Left ventricle myocardium inferior (tissue), 1 donor: ENCODE measurements at places on chromosomes 3 and 15.

DNA sequence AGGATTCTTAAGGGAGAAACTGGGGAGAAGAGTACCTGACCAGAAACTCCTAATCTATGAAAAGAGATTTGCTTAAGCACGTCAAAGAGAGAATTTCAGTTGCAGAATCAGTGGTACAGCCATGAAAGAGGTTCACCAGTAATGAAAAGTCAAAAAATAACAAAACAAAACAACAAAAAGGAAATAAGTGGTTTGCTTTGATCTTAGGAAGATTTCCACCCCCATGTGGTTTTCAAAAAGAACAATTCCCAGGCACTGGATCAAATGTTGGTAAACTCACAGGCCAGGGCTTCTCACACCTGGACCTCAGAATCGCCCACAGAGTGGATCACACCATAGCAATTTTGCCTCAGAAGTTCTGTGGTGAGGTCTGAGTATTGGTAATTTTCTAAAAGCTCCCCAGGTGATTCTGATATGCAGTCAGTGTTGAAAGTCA is 67.5 kb downstream of the TMEM39A start:
- H3K27ac ChIP-seq, result no peak overlapping the region
- peaks cover 91% of the 10 kb centered on the region for H3K36me3 ChIP-seq
- H3K27me3 ChIP-seq, result no peaks in the 10 kb centered on the region
- H3K4me3 ChIP-seq, result no peak overlapping the region
- no peak for DNase-seq
- peaks cover 12% of the 10 kb centered on the region for H3K4me1 ChIP-seq

- H3K36me3 ChIP-seq, result peaks cover 68% of the 10 kb centered on the region
- no peaks in the 10 kb centered on the region for H3K27me3 ChIP-seq
- H3K27ac ChIP-seq, result no peak overlapping the region
- no peak overlapping the region for H3K4me3 ChIP-seq
- H3K4me1 ChIP-seq, result no peaks in the 10 kb centered on the region
- no peak for DNase-seq
These were observed 39.0 kb downstream of the CHAC1 start for GRCh38 chr15:40992241-40992741.

DNA sequence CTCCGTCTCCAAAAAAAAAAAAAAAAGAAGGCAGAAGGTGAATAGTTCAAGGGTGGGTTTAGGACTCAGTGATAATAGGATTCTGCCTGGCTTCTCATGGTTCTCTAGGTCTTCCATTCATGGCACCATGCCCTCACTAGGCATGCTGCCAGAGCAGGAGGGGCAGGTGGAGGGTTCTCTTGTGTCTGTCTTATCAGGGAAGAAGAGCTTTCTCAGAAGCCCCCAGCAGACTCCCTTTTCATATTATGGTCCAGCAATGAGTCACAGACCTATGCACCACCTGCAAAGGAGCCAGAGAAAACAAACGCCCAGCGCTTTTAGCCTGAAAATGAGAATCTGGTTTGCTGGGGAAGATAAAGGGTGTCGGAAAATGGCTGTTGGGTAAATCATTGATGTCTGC is 3.0 kb downstream of the CCR2 start:
- H3K4me3 ChIP-seq, result no peak overlapping the region
- DNase-seq, result no peak
- no peaks in the 10 kb centered on the region for H3K4me1 ChIP-seq
- no peaks in the 10 kb centered on the region for H3K36me3 ChIP-seq
- H3K27ac ChIP-seq, result no peak overlapping the region
- H3K27me3 ChIP-seq, result peaks cover 63% of the 10 kb centered on the region

GRCh38 chr15:63912061-63912615 is 78.4 kb upstream of the HERC1 start:
- H3K4me3 ChIP-seq, result no peak overlapping the region
- H3K27ac ChIP-seq, result no peak overlapping the region
- no peaks in the 10 kb centered on the region for H3K27me3 ChIP-seq
- no peak for DNase-seq
- H3K4me1 ChIP-seq, result peaks cover 47% of the 10 kb centered on the region
- H3K36me3 ChIP-seq, result peaks cover 9% of the 10 kb centered on the region
